ENCODE measurements at places on chromosomes 1 and 21. TPM values are rescaled to one million over a fixed set of nuclear protein-coding genes. Genes with fewer than 3 reads are reported as not detected.

B4GALT3 gene
- 9.3 TPM for total RNA-seq

CFHR4 gene
- not detected for total RNA-seq

UAP1 gene
- 48.8 TPM for total RNA-seq

PROX1 gene
- 15.6 TPM for total RNA-seq

SHE gene
- total RNA-seq, result 10.7 TPM

Data from tongue (tissue), 3 donors.